ENCODE measurements at places on chromosomes 2 and 18. TPM values are rescaled to one million over a fixed set of nuclear protein-coding genes. Genes with fewer than 3 reads are reported as not detected.

Gene GCA
- total RNA-seq, result 11.5 TPM

Gene IL37
- total RNA-seq, result not detected

Gene CDKL4
- 3.3 TPM for total RNA-seq

Gene FAM237A
- not detected for total RNA-seq

Gene COL4A3
- total RNA-seq, result under 0.01 TPM

Gene ANKRD30BL
- not detected for total RNA-seq

Gene RTP5
- not detected for total RNA-seq

Gene L3MBTL4
- total RNA-seq, result not detected

Gene NEB
- 1.2 TPM for total RNA-seq

Gene CTAGE1
- total RNA-seq, result not detected

Gene PAIP2B
- 0.30 TPM for total RNA-seq

Gene CAPN14
- total RNA-seq, result 0.14 TPM

Gene ACMSD
- total RNA-seq, result not detected

Gene MFSD2B
- total RNA-seq, result not detected

Gene HS6ST1
- total RNA-seq, result 19.9 TPM

Gene ERCC3
- total RNA-seq, result 45.1 TPM

Gene FAM136A
- total RNA-seq, result 29.2 TPM

Gene C2orf78
- not detected for total RNA-seq

Gene AQP12A
- not detected for total RNA-seq

Gene GREB1L
- total RNA-seq, result 0.30 TPM

Gene C2orf68
- total RNA-seq, result 11.1 TPM

Gene FOXI3
- not detected for total RNA-seq

Gene ABHD3
- 5.9 TPM for total RNA-seq

Gene TUBA3E
- total RNA-seq, result 0.09 TPM

Gene ZNF804A
- 4.4 TPM for total RNA-seq

Gene SCYGR5
- not detected for total RNA-seq

Gene GPR39
- total RNA-seq, result 7.4 TPM

Gene CCDC74A
- total RNA-seq, result 8.3 TPM

Gene CRYGB
- total RNA-seq, result not detected

Gene STARD6
- not detected for total RNA-seq

Gene ADNP2
- 19.0 TPM for total RNA-seq

Gene CFAP65
- not detected for total RNA-seq

Gene AFF3
- total RNA-seq, result 3.8 TPM

Gene PRSS56
- total RNA-seq, result not detected

Gene FBXO11
- 42.2 TPM for total RNA-seq

Gene VRK2
- 19.6 TPM for total RNA-seq

Gene FZD7
- total RNA-seq, result 51.4 TPM

Gene UBXN4
- 82.4 TPM for total RNA-seq

Gene TMEM237
- total RNA-seq, result 38.6 TPM

Gene SLC20A1
- total RNA-seq, result 94.7 TPM

Gene TOGARAM2
- total RNA-seq, result 0.09 TPM

Gene RAB6C
- not detected for total RNA-seq

Gene BMPR2
- 50.1 TPM for total RNA-seq

Gene RMND5A
- 20.5 TPM for total RNA-seq

Gene ALPG
- not detected for total RNA-seq

Gene TXNDC2
- total RNA-seq, result not detected

Gene ANKRD12
- total RNA-seq, result 32.5 TPM

Gene HOXD12
- not detected for total RNA-seq

Gene UPP2
- not detected for total RNA-seq

Gene KANSL3
- 36.5 TPM for total RNA-seq

Gene UGT1A4
- not detected for total RNA-seq
